ENCODE measurements at places on chromosomes 3 and 15. TPM values are rescaled to one million over a fixed set of nuclear protein-coding genes. Genes with fewer than 3 reads are reported as not detected.

Gene PDCD7
- total RNA-seq: 46.3 TPM

GRCh38 chr3:132210476-132211346, 106.5 kb upstream of the ACP3 start:
- H3K4me1 ChIP-seq: peaks cover 7% of the 10 kb centered on the region
- no peak for DNase-seq

Gene TTC21A
- total RNA-seq: 7.0 TPM

Gene TP63
- total RNA-seq: 485 TPM
